ENCODE measurements at places on chromosomes 16 and 17.
A peak's percentile ranks its signal among the peaks of the same experiment; 100 is the strongest.

- no peak for DNase-seq
These were observed 68.6 kb upstream of the TOB1 start for GRCh38 chr17:50934672-50935220.

GRCh38 chr17:60355663-60356594 is 36.0 kb downstream of the USP32 start:
- DNase-seq, result no peak

DNA sequence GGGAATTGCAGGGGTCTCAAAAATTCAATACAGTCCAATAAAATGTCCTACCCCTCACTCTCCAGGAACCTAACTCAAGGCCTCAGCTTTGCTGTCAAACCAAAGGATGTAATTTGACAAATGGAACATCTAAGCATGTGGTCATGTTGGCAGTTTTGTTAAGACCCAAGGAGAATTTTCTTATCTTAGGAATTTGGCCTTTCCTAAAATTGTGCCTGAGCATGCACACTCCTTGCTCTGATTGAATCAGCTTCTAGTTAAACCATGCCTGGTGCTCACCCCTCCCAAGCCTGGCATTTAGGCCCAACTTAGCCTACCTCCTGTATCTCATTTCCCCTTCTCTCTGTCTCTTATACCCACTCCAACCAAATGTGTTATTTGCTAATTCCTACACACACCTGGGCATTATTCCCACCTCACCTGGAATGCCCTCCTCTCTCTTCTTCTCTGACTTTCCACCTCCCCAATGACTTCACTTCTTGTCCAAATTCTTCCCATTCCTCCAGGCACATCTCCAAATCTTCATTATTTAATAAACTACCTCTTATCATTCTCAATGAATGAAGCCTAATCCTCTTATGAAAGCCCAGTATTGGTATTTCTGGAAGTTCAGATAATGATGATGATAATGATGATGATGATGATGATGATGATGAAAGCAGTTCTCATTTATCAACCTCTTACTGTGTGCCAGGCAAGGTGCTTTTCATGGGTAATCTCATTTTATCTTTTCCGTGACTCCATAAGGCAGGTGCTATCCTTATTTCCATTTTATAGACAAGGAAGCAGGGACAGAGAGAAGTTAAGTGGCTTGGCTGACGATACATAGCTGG is 178.0 kb upstream of the IRX6 start:
- no peak for DNase-seq

- no peak for DNase-seq
These were observed 22.1 kb upstream of the STH start for GRCh38 chr17:45976755-45977505.

DNA sequence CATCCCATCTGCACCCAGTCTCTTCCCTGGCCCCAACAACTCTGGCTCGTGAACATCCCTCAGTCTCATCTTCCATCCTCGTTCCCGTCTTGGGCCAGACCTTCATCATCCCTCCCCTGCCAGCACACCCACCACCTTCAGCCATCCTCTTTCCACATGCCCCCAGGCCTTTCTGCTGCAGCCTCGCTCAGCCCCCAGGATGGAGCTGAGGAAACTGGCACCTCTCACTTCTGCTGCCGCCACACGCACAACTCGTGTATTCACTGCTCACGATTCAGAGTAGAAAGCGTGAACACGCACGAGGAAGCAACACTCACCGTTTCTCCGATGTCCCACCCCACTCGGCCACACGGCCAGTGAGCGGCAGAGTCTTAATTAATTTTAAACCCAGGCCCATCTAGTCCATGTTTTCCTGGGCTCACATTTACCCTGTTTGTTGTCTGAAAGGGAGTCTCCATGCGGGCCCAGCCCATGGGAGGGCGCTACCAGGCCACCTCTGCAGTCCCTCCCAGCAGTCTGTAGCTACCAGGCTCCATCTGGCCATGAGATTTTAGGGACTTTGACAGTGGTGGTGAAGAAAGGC is 12.5 kb downstream of the C16orf90 start:
- DNase-seq, result no peak

DNA sequence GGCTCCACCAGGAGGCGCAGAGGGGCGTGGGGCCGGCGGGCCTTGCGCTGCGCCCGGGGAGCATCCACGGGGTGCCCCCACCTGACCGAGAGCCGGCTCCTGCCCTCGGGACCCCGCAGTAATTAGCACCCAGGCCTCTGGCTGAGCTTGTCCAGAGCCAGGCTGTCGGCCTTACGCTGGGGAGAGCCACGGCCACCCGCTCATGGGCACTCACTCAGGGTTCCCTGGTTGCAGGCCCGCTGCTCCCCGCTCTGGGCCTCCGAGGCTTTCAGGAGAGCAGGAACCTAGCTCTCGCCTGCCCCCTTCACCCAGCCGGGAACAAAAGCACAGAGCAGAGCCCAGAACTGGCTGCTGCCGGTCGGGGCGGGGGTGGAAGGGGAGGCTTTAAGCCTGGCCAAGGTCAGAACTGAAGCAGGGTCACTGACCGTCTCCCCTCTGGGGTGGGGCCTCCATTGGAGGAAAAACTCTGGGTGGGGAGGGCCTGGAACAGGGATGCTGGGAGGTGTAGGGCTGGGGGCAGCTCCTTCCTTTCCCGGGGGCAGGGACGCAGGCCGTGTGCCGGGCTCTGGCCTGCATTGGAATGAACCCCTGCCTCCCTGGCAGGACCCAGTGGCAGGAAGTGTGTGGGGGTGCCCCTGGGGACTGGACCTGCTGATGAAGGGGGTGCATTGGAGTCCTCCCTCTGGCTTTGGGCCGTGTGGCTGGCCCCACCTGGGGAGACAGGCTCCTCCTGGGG is 12.3 kb downstream of the GLIS2 start:
- DNase-seq, result peak; percentile 95

DNA sequence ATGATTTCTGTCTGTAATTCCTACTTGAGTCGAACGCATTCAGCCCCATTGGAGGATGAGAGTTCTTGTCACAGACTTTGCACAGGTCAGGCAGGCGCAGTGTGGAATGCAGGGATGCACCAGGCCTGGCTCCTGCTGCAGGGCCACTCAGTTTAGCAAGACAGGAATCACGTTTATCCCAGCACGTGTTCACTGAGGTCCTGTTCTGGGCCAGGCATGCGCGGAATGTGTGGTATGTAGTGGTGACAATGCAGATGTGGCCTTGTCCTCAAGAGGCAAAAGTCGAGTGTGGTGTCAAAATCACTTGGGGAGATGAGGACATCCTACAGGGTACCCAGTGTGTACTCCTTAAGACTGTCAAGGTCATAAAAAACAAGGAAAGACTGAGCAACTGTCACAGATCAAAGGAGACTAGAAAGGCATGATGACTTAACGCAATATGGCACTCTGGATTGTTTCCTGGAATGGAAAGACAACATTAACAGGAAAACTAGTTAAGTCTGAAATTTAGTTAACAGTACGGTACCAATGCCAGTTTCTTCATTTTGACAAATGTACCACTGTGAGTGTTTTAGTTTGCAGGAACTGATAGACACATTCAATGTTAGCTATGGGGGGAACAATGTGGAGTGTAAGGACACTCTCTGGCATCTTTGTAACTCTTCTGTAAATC is 121.5 kb upstream of the ADAMTS18 start:
- DNase-seq, result no peak

GRCh38 chr17:60106340-60107059 is 27.8 kb upstream of the HEATR6 start:
- no peak for DNase-seq

DNA sequence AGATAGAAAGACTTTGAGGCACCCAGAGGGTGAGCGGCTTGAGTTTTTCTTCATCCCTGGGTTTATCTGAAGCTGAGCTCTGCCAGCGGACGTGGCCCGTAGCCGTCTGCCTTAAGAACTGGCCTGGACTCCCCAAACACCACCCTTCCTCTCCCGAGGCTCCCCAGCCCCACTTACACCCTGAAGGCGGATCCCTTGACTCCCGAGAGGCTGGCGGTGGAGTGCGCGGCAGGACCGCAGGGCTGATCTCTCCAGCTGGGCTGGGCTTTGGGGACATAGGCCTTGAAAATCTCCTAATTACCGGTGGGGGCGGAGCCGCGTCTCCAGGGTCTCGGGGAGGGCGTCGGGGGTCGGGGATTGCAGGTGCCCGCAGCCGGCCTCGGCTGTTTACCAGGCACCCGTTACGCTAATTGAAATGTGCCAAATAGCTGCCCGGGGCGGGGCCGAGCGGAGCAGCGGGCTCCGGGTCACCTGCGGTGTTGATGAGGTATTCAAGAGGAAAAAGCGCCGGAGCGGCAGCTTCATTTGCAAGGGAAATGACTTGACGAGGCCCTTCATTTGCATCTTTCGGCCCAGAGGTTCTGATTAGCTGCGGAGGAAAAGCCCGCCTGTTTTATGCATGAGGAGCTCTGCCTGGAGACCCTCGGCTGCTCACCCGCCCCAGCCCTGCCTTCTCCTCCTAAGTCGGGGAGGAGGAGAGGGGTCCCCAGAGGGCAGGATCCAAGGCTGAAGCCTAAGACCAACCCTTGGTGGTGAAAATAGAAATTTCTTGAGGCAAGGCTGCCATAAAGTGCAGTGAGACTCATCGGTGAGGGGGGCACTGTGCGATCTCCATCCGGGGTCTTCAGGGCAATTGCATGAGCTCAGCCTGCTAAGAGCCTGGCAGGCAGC is 100.7 kb downstream of the MGAT5B start:
- no peak for DNase-seq

DNA sequence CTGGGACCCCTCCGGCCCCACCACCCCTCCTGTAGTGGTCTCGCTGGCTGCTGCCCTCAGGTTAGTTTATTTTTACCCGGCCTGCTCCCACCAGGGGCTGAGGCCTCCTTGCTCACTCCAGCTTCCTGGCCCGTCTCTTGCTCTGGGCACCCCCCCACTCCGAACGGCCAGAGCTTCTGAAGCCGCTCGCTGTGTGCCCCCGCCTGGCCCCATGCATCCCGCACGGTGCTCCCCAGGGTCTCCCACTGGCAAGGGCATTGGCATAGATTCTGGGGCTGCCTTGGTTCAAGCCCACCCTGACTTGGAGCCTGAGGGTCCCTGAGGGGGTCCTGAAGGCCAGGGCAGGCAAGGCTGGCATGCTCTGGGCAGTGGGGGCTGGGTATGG is 186.4 kb downstream of the SEC14L1 start:
- DNase-seq, result no peak

DNA sequence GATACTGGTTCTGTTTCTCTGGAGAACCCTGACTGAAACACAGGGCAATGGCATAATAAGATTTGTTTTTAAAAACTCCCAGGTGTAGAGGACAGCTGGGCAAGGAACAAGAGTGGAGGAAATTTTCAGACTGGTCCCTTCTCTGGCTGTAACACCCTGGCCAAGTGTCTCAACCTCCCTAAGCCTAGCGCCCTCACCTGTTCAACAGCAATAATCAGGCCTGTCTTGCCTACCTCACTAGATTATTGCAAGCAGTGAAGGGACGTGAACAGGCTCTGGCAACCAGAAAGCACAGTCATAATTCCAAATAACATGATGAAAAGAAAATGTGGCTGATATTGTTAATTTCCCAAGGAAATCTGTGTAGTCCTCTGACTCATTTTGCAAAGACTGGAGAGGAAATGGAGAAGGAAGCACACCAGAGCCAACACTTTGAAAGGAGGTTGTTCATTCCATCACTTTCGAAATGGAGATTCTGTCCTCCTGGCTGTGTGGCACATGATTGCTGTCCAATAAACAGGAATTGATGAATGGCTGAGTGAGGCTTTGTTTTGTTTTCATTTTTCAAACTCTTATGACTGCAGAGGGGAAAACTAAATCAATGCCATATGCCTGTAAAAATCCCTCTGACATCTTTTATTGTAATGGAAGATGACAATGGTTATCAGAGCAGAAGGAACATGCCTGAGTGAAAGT is 87.5 kb upstream of the HLF start:
- DNase-seq, result peak; percentile 31

DNA sequence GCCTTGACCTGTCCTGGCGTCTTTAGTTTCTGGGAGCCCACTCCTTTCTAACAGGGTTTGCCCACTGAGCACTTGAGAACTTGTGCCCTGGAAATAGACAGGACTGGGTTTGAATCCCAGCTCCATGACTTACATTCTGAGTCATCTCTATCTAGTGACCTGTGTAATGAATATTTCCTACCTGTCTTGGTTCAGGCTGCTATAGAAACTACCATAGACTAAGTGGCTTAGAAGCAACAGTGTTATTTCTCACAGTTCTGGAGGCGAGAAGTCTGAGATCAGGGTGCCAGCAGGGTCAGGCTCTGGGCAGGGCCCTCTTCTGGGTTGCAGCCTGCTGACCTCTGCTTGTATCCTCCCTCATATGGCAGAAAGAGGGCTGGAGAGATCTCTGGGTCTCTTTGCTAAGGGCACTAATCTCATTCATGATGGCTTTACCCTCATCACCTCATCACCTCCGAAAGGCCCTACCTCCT is 110.7 kb upstream of the DHX40 start:
- no peak for DNase-seq

GRCh38 chr17:39114723-39115122 is 36.7 kb downstream of the PLXDC1 start:
- DNase-seq, result no peak

- DNase-seq, result no peak
These were observed 3.3 kb downstream of the IFT20 start for GRCh38 chr17:28331891-28332420.

DNA sequence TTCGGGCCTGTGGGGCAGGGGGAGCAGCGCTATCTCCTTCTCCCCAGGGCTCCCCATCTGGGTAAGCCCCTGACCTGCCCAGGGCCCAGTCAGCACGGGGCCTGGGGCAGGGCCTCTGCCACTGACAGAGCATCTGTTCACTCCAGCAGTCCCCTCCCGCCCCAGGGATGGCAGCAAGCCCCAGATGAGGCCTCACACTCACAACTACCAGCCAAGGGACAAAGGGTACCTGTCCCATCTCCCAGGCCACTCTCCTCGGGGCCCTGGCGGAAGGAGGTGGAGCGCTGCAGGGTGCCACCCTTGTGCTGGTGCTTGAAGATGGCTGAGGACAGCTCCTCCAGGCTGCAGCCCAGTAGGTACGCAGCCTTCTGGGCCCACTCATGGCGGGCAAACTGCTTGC is 64.8 kb downstream of the MYO18A start:
- DNase-seq, result no peak

DNA sequence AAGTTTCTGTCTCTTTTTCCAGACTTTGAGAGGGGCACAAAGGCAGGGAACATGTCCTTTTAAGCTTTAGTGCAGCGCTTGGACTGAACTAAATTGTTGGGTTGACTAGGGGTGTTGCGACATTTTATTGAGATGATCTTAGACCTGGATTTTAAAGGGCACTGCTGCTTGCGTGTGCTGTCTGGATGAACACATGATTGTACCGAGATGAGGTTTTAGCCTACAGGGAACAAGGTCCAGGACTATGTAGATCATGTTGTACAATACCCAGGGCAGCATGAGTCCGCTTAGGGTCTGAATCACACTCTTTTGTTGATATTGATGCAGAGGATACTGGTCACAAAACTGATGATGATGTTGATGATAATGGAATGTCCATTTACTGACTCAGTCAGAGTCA is 5.2 kb upstream of the RGS9 start:
- peak; percentile 69 for DNase-seq

- DNase-seq, result no peak
These were observed 71.3 kb downstream of the SOX9 start for GRCh38 chr17:72191921-72192799.

- DNase-seq, result no peak
These were observed 8.5 kb upstream of the MED11 start for GRCh38 chr17:4722678-4723240.

GRCh38 chr17:39576187-39576586 is 31.5 kb downstream of the NEUROD2 start:
- no peak for DNase-seq

Measured in HuH-7 (cell line).